Cardiac muscle cell (in vitro differentiated cells and primary cell): ENCODE measurements at places on chromosomes 4 and X.

DNA sequence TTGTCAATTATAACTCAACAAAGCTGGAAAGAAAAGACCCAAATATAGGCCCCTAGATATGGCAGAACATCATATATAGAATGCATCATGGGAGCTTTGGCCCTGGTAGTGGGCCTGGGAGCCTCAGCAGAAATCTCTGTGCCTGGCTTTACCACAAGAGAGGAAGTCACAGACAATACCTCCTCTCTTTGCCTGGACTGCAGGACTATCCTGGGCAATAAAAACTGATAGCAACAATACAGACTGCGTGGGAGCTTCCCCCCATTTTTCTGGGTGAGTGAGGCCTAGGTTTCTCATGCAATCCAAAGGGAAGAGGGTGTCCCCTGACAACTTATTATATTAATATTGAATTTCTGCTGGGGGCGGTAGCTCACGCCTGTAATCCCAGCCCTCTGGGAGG lies 64.0 kb upstream of the NFKB1 start:
- H3K27ac ChIP-seq = no peak overlapping the region
- no peak overlapping the region for H3K4me3 ChIP-seq
- no peaks in the 10 kb centered on the region for H3K27me3 ChIP-seq
- H3K4me1 ChIP-seq = peaks cover 8% of the 10 kb centered on the region
- H3K36me3 ChIP-seq = no peaks in the 10 kb centered on the region
- DNase-seq = no peak

DNA sequence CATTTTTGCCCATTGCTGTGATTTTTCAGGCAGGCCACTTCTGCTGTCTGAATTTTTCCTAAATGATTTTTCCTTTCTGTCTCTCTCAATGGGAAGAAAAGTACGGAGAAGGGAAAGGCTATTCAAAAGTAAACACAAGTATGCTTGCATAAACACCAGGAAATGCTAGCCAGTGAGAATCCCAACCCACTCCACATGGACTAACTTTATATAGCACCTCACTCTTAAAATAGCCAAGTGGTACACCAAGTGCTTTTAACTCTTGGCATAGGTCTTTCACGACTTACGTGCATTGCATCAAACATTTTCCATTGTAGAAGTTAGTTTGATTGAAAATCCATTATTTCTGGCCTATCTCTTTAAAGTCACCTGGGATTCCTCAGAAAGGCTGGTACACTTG lies 178.9 kb upstream of the SPANXN1 start:
- H3K4me3 ChIP-seq = no peak overlapping the region
- no peaks in the 10 kb centered on the region for H3K27me3 ChIP-seq
- no peaks in the 10 kb centered on the region for H3K36me3 ChIP-seq
- no peak overlapping the region for H3K27ac ChIP-seq
- DNase-seq = no peak

DNA sequence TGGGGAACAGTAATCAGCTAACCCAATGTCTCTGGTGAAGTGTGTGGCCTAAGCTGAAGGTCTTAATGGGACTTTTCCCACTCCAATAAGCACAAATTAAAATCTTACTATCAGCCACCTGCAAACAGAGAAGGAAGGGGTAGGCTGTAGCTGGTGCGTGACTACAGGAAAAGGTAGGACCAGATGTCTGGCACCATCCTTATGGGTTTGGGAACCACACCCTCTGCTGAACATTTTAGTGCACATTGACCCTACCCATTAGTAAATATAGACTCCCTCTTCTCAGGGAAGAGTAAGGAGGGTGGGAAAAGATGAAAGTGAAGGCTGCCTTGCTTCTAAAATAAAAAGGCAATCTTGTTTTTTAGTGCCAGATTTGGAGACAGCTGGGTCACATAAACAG lies 602.8 kb downstream of the FAT4 start:
- H3K36me3 ChIP-seq = no peaks in the 10 kb centered on the region
- DNase-seq = no peak
- no peak overlapping the region for H3K27ac ChIP-seq
- no peaks in the 10 kb centered on the region for H3K27me3 ChIP-seq

DNA sequence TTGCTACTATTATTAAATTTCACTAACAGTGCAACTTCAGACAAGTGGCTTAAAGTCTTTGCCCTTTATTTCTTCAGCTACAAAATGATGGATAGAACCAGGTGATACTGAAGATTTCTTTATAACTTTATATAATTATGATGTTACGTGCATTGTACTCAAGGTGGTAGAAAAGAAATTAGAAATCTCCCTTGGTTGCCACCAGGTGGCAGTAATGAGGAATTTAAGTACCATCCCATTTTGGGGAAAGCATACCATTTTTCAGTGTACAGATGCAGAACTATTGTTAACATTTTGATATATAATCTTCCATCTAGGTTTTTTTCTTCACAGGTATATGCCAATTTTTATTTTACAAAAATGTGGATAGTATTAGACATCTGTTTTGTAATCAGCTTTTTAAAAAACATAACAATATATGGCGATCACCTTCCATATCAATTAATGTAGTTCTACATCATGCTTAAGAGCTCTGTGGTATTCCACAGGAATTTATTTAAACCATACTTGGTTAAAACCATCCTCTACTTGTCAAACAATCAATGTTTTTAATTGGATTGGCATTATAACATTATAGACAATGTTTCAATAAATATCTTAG lies 37.7 kb upstream of the RAB33B start:
- H3K36me3 ChIP-seq = no peaks in the 10 kb centered on the region
- peak; percentile 77 for DNase-seq
- no peaks in the 10 kb centered on the region for H3K4me1 ChIP-seq
- H3K27me3 ChIP-seq = no peaks in the 10 kb centered on the region
- no peak overlapping the region for H3K4me3 ChIP-seq
- no peak overlapping the region for H3K27ac ChIP-seq

- no peak overlapping the region for H3K4me3 ChIP-seq
- no peaks in the 10 kb centered on the region for H3K4me1 ChIP-seq
- DNase-seq = no peak
- no peaks in the 10 kb centered on the region for H3K27me3 ChIP-seq
- H3K36me3 ChIP-seq = no peaks in the 10 kb centered on the region
These were observed 2.9 kb downstream of the ASMTL start for GRCh38 chrX:1449823-1450149.

DNA sequence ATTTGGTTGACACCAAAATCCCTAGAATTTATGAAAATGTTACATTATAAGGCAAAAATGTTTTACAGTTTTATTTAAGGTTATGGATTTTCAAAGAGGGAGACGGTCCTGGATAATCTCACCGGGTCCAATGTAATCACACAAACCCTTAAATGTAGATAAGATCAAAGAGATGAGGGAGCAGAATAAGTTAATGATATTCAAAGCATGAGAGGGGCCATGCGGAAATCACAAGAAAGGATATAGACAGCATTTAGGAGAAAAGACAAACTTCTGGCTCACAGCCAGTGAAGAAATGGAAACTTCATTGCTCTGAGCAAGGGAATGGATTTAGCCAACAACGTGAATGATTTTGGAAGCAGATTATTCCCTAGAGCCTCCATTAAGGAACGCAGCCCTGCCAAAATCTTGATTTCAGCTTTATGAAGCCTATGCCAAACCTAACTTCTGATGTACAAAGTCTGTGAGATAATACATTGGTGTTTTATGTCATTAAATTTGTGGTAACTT lies 684.4 kb upstream of the GNPDA2 start:
- H3K27me3 ChIP-seq = no peaks in the 10 kb centered on the region
- no peak for DNase-seq
- H3K36me3 ChIP-seq = no peaks in the 10 kb centered on the region
- no peaks in the 10 kb centered on the region for H3K4me1 ChIP-seq
- H3K27ac ChIP-seq = no peak overlapping the region
- no peak overlapping the region for H3K4me3 ChIP-seq

- no peaks in the 10 kb centered on the region for H3K36me3 ChIP-seq
- H3K27ac ChIP-seq = no peak overlapping the region
- no peak overlapping the region for H3K4me3 ChIP-seq
- peak; percentile 92 for DNase-seq
These were observed 29.6 kb downstream of the ADH7 start for GRCh38 chr4:99405433-99406115.

- H3K27ac ChIP-seq = no peak overlapping the region
- H3K4me1 ChIP-seq = peaks cover 7% of the 10 kb centered on the region
- DNase-seq = no peak
- H3K27me3 ChIP-seq = no peaks in the 10 kb centered on the region
- no peaks in the 10 kb centered on the region for H3K36me3 ChIP-seq
These were observed 5.1 kb downstream of the ADGRA3 start for GRCh38 chr4:22510750-22511149.

DNA sequence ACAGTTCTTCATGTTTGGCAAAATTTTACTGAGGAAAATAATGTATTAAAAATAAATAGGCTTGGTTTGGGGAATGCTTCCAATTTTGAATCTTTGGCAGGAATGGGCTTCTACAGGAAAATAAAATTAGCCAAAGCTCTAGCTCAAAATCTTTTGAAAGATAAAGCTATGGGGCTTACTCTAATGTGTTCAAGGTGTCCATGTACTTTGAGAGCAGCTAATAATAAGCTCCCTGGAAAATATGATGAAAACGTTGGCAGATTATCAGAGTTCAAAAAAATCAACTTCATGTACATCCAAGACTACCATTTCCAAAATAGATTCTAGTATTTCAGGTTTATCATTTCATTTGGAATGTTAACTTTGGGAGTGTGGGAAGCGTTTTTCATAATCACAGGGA lies 158.4 kb downstream of the EMCN start:
- no peaks in the 10 kb centered on the region for H3K4me1 ChIP-seq
- no peaks in the 10 kb centered on the region for H3K36me3 ChIP-seq
- H3K27ac ChIP-seq = no peak overlapping the region

DNA sequence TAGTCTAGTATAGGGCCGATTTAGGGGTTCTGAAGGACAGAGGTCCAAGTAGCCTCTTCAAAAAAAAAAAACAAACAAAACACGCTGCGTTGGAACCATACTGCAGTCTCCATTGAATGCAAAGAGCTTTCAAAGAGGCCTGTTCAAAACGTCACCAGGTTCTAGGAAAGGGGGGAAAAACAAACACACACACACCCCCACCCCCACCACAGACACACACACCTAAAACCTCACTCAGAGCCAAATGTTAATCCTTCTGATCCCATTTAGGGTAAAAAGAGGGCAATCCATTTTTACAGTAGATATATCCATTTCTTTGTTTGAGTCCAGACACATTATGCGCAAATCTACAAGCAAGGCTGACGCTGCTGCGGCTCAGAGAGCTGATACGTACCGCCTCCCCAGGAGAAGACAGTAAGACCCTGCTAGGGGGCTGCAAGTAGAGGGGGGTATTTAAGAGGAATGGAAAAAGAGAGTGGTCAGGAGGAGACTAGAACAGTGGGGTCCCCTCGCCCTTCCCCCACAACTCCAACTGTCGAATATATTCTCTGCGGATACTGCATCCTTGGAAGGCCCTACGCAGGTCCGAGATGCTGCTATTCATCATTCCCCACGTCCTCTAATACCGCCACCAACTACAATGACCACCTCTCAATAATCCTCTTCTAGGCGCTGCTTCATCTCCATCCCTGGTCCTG lies 1.3 kb downstream of the NKRF start:
- H3K36me3 ChIP-seq = no peaks in the 10 kb centered on the region
- no peaks in the 10 kb centered on the region for H3K4me1 ChIP-seq
- H3K4me3 ChIP-seq = peak overlapping the region; percentile 86
- no peak for DNase-seq

DNA sequence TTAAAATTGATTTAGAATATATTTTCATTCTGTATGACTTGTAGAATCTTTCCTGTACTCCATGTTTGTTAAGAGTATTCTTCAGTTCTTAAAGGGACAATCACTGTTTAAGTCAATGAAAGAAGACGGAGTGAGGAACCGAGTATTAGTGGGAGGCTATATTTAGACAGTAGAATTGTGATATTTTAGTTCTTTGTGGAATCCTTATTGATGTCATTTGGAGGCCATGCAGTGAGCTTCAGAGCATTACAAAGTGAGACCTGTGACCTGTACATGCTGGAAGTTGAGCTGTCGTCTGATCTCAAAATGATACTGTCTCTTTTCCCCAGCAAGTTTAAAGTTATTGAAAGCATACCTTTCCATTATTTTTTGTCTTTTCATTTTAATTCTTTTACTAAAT lies 394.7 kb downstream of the GALNTL6 start:
- H3K4me3 ChIP-seq = no peak overlapping the region
- H3K27me3 ChIP-seq = no peaks in the 10 kb centered on the region
- no peaks in the 10 kb centered on the region for H3K4me1 ChIP-seq

- peaks cover 6% of the 10 kb centered on the region for H3K4me1 ChIP-seq
- H3K27ac ChIP-seq = no peak overlapping the region
- H3K36me3 ChIP-seq = no peaks in the 10 kb centered on the region
- no peak overlapping the region for H3K4me3 ChIP-seq
These were observed 64.4 kb upstream of the ENPEP start for GRCh38 chr4:110411574-110412011.

DNA sequence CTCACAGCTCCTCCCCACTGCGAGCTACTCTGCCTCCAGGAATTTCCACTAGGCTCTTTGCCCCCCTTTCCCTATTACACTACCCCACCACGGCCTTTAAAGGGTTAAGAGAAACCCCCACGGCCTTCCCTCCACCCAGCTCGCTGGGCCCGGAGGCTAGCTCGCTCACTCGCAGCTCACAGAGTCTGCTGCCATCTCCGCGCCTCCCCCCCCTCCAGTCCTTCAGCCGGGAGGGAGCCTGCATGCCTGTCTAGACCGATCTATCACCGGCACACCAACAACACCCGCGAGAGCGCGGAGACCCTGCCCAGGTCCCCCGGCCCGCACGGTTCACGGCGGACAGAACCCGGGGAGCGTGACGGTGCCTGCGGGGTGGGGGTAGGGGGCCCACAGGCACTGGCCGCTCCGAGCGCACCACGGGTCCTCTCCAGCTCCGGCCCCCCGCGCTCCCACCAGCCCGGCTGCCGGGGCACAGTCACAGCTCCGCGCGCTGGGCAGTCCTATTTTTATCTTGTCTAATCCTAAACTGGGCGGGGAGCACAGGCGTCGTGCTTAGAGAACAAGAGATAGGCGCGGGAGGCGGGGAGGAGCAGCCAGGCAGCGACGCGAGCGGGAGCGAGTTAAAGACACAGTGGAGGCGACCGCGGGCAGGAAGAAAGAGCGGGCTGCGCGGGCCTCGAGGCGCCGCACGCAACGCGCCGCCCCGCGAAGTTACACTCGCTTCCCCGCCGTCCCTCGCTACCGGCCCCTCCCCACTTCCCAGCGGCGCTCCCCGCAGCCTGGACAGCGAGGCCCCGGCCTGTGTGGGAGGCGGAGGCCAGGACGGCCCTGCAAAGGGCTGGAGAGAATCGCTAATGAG lies 3.5 kb downstream of the BCOR start:
- peak; percentile 86 for DNase-seq
- H3K4me1 ChIP-seq = peaks cover 30% of the 10 kb centered on the region
- peak overlapping the region; percentile 83 for H3K4me3 ChIP-seq
- no peaks in the 10 kb centered on the region for H3K36me3 ChIP-seq
